ENCODE measurements at places on chromosomes 11 and 22.

- DNase-seq: no peak
These were observed 3.0 kb downstream of the RDX start for GRCh38 chr11:110293389-110293788.

GRCh38 chr11:77589521-77590193, at the start of gene AQP11:
AQP11 (plus strand) TSS chr11:77589953; CDS start chr11:77589993, 40 bp downstream.
- peak; percentile 89 for DNase-seq

DNA sequence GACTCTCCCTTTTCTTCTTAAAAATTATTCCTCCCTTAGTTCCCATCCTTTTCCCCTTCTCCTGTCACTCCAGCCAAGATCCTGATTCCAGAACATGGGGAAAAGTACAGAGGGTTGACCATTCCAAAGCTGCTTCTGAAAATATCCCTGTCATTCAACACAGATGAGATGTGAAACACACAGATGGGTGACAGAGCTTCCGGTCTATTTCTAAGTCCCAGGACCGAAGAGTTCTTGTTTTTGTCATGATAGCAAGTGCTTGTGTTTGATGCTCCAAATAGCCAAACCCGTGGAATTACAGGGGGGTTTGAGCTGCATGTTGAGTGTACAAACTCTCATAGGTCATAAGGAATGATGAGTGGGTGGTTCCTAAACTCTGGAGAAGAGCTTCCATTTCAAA, 57.9 kb downstream of the PARVA start:
- DNase-seq: no peak

DNA sequence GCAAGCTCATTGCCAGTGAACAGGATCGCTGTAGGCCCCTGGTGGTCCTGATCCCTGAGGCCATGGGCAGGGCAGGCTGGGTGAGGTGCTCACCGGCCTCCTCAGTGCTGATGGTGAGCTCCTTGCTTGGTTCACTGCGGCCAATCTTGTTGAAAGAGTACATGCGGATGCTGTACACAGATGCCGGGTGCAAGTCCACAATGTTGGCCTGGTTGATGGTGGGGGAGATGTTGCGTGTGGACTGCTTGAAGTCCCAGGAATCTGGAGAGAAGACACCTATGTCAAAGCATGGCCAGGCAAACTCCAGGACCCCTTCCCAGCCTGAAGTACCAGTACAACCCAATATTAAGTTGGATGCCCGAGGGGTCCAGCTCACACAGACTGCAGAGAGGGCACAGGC, 144.1 kb downstream of the CEP164 start:
- DNase-seq: no peak

GRCh38 chr11:59559886-59560285, 48.5 kb downstream of the OR4D9 start:
- no peak for DNase-seq

GRCh38 chr11:128825050-128825784, 41.9 kb downstream of the KCNJ1 start:
- DNase-seq: no peak

DNA sequence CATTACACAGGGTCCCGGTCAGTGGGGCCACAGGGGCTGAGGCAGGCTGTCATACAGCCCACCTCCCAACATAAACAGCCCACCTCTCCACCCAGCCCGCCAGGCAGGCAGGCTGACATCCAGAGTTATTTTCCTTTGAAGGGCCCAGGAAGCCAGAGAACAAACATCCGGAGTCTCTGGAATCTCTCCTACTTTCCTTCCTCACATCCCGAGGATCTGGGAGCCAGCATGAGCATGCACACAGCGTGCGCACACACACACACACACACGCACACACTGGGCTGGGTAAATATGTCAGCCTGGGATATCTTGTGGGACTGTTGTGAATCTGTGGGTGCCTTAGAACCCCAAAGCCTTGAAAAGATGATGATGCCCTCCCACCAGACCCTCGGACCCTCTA, 55.4 kb downstream of the PDE2A start:
- DNase-seq: no peak

GRCh38 chr11:132959693-132960092, 572.6 kb downstream of the OPCML start:
- no peak for DNase-seq

DNA sequence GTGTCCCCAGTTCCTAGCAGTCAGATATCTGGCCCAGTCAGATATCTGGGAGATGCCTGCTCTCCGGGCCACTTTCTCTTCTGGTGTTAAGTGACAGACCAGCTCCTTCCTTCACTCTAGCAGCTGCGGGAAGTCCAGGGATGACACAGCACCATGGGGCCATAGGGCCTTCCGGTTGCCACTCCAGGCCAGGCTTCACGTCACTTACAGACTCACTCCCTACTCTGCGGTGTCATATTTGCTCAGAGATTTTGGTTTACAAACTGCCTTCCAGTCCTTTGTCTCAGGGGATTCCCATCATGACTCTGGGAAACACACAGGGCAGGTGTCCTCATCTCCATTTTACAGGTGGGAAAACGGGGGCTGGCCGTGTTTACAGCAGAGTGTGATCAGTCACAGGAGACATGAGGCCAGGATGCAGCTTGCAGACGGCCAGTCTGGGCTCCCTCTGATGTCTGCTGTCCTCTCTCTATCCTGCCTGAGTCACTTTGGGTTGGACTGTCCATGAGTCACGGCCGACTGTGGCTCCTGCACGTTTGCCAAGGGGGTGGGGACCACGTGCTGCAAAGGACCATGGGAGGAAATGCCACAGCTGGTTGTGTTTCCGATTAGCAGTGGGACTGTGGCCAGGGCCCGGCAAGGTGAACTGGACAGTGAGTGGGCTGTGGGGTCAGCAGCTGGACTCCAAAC, 8.2 kb upstream of the TBC1D22A start:
- DNase-seq: no peak

- DNase-seq: no peak
These were observed 34.7 kb upstream of the NRIP3 start for GRCh38 chr11:9038541-9038940.

- DNase-seq: peak; percentile 88
These were observed at the start of gene CDC42BPG for GRCh38 chr11:64844330-64845128. CDC42BPG (minus strand) TSS chr11:64844653; CDS start chr11:64844569, 84 bp downstream.

DNA sequence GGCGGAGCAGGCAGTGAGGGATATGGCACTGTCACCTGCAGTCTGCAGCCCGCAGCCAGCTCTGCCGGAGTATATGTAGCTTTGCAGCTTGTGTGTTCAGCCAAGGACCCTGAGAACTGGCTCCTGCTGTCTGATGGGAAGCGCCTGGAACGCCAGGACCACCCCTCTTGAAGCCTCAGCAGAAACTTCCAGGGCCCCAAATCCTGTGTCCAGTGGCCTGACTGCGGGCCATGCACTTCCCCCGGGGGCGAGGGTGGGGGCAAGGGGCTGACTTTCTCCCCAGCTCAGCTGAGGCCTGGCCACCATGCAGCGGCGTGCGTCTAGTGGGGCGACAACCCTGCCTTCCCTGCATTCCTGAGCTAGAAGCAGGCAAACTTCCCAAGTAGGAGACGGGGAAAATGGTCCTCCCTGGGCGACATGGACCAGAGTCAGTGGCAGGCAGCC, 32.3 kb downstream of the PISD start:
- DNase-seq: no peak

- no peak for DNase-seq
These were observed 48.7 kb downstream of the P4HA3 start for GRCh38 chr11:74262725-74263124.

- peak; percentile 78 for DNase-seq
These were observed at the start of gene C11orf58 for GRCh38 chr11:16738193-16738946. C11orf58 (plus strand) TSS chr11:16738647; CDS start chr11:16738779, 132 bp downstream.

- no peak for DNase-seq
These were observed 29.1 kb downstream of the RTL6 start for GRCh38 chr22:44468973-44469372.

DNA sequence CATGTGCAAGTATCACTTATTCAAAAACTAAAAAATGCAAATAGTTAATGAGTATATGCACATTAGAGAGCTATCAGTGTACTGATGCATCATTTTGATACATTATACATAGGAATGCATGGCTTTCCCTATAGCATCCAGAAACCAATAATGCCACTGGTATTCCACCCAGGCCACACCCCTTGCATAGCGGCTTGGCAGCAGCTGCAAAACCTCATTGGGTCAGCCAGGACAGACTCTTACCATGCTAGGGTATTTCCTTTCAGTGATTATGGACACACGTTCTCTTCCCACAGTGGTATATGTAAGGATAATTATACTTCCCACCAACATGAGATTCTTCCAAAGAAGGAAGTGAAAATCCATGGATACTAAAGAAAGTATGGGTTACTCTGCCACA, 145.9 kb upstream of the PITPNB start:
- no peak for DNase-seq

GRCh38 chr11:75733431-75734107, 15.9 kb downstream of the MOGAT2 start:
- peak; percentile 19 for DNase-seq

- no peak for DNase-seq
These were observed 76.3 kb upstream of the SESN3 start for GRCh38 chr11:95307286-95307685.

- no peak for DNase-seq
These were observed 3.9 kb downstream of the CDC42EP1 start for GRCh38 chr22:37564111-37564711.

DNA sequence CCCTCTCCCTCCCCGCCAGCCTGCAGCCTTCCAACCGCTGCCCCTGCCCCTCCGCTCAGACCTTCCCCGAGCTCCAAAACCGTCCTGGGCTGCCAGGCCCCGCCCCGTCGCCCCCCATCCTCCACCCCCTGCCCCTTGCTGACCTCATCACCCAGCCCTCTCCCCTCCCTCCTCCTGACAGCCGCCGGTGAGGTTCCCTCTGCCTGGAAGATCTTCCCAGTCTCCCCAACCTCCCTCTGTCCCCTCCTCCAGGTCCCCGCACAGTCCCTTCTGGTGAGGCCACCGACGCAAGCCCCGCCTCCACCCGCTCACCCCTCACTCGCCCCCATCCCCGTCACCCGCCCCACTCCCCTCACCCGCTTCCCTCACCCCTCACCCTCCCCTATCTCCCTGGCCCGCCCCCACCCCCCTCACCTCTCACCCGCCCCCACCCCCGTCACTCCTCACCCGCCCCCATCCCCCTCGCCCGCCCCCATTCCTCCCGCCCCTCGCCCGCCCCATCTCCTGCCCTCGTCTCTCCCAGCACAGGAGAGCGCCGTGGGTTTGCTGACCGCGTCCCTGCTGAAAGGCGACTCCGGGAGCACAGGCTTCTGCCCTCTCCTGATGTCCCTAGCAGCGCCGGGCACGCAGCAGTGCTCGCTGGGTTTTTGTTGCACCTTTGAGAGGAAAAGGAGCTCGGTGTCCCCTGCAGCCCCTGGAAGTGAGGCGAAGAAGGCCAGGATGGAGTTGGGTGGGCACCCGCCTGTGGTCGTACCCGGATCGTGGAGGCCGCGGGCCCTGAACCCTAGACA, 16.4 kb upstream of the UPK3A start:
- DNase-seq: peak; percentile 50

DNA sequence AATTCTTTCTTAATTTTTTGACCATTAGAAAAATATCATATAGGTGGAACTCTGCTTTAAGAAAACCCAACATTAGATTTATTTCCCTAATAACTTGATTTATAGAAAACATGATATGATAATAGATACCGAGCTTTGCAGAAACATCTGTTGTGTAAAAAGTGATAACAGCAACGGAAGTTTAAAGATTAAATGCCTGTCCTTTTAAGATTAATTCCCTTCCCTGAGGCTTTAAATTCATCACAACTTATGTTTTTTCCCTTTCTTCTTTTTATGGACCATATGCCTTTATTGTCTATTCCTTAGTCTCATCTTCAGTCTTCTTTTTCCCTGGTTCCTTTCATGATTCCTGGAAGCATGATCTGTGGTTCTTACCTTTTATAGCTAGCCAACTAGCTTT, 1.9 kb downstream of the USP47 start:
- no peak for DNase-seq

Measured in NCI-H510A (cell line).